ENCODE measurements at places on chromosomes 5 and 9.

DNA sequence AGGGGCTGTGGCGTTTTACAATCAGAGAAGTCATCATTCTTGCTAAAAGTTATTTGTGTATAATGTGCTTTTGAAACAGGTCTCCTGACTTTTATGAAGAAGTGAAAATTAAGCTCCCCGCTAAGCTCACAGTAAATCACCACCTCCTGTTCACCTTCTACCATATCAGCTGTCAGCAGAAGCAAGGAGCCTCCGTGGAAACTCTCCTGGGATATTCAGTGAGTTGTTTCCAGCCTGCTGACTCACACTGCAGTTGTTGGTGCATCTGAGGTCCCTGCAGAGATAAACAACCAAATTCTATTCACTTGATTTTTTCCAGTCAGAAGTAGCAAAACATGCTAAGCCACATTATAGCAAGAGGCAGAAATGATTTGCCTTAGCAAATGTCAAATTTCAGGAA is 156.7 kb downstream of the DOCK8 start:
- DNase-seq = no peak

GRCh38 chr9:18499062-18499461 is 25.1 kb downstream of the ADAMTSL1 start:
- DNase-seq = no peak

DNA sequence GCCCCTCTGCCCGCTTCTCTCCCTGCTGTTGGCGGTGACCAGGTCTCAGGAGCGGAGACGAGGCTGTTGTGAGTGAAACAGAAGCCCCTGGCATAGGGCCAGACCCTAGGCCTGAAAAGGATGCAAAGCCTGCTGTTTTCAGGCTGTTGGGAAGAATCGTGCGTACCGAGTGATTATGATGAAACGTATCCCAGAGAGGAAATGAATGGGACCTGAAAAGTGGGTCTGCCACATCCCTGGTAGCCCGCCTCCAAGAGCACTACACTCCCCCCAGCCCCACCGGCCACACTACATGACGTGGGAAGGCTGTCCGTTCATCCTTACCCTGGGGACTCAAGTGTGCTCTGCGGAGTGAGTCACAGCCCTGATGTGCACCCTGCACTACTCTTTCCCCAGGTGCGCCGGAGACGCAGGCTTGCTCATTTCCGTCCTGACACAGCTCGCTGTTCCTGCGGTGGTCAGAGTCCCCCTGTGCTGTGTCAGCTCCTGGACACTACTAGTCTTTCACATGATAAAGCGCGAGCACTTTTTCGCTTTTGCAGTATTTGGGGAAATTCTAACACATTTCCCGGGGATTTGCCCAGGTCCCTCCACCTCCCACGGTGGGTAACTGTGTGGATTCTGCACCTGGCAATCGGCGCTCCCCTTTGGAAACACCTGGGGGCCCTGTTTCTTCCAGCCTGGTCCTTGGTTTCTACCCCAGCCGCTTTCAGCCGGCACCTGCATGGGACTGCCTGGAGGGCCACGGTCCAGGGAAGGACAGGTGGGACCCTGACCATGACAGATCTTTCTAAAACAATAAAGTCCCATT is 91.5 kb downstream of the ANKRD33B start:
- no peak for DNase-seq

DNA sequence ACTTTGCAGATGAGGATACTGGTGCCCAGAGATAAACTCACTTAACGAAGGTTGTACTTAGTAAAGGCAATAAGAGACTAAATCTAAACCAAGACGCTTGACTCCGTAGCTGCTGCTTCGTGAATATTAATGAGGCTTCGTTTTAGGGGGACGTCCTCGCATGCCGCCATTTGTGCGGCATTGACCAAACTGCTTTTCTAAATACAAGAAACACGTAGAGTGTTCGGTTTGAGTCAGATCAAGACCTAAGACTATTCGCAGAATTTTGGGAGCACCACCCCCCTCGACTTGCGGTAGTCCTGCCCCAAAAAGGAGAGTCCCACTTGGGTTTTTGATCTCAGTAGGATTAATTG is 1.1 kb downstream of the NPM1 start:
- no peak for DNase-seq

GRCh38 chr9:122808141-122808540 is 8.2 kb downstream of the OR1K1 start:
- no peak for DNase-seq

GRCh38 chr9:8962084-8962483 is 1162.5 kb upstream of the DMAC1 start:
- no peak for DNase-seq

DNA sequence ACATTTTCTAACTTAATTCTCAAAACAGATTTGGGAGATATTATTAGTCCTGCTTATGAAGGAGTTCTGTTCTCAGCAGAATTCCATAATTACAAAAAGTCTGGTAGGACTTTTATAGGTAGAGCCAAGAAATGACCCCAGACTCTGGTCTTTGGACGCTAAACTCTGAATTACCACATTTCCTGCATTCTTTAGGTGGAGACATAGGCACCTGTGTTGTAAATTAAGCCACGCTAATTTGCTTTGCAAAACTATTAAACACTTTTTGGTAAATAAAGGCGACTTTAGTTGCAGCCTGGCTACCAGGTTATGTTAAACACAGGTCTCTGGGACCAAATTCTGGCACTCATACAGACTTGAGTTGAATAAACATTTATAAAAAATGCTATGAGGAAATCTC is 77.7 kb downstream of the C9orf152 start:
- DNase-seq = no peak

- DNase-seq = no peak
Observed at GRCh38 chr5:68225188-68225910, 9.8 kb downstream of the PIK3R1 start.

DNA sequence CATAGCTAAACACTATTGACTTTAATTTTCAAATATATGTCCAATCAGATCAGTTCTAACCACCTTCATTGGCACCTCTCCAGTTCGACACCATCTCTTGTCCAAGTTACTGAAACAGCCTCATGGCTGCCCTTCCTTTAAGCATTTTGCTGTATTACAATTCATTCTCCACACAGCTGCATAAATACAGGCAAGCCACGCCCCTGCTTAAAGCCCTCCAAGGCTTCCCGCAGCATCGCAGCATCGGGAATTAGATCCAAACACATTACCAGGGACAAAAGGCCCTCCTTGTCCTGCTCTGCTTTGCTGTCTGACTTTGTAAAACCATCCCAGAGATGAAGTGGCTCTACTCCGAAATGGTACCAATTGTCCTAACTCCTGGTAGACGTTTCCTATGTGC is 75.1 kb upstream of the RAI14 start:
- DNase-seq = no peak

DNA sequence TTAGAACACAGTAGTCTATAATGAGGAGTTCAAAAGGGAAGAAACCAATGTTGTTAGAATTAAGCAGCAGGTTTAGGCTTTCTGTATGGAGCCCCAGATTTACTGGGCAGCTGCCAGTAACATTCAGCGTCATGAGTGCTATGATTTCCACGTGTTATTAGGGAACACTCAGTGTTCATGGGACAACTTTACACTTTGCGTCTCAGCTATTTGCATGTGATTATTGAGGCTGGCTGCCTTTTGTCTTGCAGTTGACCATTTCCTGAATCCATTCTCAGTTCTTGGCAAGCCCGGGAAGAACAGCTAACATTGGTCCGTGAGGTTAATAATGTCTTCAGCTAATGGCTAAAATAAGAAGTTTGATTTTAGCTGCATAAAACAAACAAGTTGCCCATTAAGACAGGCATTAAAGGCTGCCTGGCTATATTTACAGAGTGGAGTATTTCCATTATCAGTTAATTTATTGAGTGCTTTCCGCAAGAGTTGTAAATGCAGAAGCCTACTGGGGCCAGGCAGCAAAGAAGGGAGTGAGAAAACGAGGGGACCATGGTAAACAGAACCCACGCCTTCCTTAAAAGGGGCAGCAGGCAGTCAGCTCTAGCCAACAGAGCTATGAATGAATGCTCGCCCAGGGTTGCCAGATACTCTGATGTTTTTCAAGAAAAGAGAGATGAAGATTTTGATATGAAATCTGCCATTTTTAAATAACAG is 120.9 kb downstream of the PIP5K1B start:
- DNase-seq = no peak

DNA sequence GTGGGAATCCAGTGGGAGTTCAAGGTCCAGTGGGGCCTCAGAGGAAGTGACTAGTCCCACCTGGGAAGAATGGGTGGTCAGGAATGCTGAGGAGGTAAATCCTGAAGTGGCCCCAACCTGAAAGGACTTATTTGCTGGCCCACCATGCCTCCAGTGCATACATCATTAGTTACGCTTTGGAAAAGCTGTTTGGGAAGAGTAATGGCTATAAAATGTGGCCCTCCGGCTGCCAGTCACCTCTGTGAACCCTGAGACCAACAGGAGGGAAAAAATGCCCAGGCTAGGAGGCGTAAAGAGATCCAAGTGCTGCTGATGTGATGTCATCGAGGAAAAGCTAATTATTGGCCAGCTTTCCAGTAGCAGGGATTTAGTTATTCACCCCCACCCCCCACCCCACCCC is 2.7 kb upstream of the SLC26A2 start:
- no peak for DNase-seq

DNA sequence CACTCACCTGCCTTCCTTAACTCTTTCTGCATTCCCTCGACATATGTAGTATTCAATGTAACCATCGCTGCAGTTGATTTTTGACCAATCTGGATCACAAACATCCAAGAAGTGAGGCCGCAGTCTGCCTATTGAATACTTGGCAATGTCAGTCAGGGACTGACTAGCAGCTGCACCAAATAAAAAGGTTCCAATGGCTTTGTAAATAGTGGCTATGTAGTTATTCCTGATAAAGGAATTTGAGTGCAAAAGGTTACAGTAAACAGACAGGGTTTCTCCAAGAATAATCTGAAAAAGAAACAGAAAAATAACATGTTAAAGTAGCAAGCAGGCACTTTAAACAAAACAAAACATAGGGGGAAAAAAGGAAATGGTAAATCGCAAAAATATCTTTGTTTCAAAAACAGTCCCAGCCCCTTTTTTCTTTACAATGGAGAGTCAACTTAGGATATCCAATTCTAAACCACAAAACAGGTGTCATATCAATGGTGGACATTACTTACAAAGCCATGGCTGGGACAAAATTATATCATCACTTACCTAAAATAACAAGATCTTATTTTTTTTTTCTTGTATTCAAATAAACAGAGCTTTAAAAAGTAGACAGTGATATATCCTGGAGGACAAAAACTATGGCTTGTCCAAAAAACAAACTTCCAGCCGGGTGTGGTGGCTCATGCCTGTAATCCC is 66.8 kb downstream of the PLPP1 start:
- no peak for DNase-seq

DNA sequence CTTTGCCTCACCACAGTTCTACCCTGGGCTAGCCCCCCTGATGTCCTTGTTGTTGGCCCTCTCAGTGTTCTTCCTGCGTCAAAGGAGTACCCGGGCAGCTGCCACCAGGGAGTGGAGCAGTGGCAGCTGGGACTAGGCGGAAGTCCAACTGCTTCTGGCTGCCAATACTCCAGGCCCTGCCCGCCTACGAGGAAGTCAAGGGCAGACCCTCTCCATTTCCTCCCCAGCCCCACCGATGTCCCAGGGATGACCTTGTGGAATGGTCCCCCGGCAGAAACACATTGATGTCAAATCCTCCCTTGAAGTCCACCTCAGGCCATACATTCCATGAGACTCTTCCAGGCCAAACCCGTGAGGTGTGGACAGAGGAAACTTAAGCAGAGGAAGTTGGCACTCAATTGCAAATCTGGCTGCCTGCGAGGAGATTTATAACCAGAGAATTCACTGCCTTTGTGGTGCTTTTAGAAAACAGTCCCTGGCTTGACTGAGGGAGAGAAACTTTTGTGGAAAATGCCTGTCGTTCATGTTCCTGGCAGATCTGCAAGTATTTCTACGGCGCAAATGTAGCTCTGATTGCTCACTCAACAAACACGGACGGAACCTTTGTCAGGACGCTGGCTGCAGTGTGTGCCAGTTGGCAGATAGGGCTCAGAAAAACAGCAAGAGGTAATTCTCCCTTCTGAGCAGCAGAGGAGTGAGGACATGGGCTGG is 339.7 kb downstream of the RAB3C start:
- DNase-seq = peak; percentile 66

GRCh38 chr9:123710299-123710698 is 219.6 kb downstream of the DENND1A start:
- DNase-seq = peak; percentile 43

- no peak for DNase-seq
Observed at GRCh38 chr5:73844165-73844564, 218.2 kb downstream of the ARHGEF28 start.

DNA sequence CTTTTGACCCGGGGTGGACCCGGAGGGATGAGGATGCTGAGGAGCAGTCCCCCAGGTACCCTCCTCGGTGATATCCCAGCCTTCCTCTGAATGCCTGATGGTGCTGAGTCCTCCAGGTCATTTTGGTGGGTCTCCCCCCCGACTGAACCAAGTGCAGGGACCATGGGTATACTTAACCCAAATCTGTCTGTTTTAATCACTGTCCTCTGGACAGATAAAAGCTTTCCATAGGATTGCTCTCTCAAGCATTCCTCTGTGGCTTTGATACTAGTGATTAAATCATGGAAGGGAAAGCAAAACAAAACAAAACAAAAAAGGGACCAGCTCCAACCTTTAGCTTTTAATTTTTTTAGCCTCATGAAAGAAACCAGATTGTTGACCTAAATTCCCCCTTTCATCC is 26.0 kb downstream of the PAPPA start:
- no peak for DNase-seq

GRCh38 chr9:124559871-124560270 is 52.7 kb upstream of the NR5A1 start:
- no peak for DNase-seq

- DNase-seq = no peak
Observed at GRCh38 chr5:116738615-116739261, 164.1 kb upstream of the SEMA6A start.
